Activated CD4-positive, alpha-beta T cell treated with anti-CD3 and anti-CD28 coated beads for 1 hour (primary cell): ENCODE measurements at places on chromosomes 11 and 22.

DNA sequence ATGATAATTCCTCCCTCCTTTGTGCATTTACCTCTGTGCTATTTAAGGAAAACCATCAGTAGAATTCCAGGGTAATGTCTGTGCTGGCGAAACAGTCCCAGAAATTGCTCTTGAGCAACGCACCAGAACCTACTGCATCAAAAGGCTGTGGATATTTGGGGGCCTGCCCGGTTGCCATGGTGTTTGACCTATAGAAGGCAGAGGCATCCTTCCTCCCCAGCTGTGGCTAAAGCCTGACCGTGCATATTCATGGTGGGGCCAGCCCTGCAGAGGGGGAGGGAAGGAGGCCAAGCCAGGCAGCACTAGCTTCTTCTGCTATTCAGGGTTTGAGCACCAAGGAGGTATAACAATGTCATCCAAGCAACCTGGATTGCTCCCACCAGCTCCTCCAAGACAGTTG is 215.0 kb upstream of the E2F8 start:
- no peak for DNase-seq

GRCh38 chr22:26172389-26172990 is 3.2 kb downstream of the SEZ6L start:
- no peak for DNase-seq

GRCh38 chr11:104529213-104529612 is 365.3 kb upstream of the PDGFD start:
- DNase-seq: no peak

DNA sequence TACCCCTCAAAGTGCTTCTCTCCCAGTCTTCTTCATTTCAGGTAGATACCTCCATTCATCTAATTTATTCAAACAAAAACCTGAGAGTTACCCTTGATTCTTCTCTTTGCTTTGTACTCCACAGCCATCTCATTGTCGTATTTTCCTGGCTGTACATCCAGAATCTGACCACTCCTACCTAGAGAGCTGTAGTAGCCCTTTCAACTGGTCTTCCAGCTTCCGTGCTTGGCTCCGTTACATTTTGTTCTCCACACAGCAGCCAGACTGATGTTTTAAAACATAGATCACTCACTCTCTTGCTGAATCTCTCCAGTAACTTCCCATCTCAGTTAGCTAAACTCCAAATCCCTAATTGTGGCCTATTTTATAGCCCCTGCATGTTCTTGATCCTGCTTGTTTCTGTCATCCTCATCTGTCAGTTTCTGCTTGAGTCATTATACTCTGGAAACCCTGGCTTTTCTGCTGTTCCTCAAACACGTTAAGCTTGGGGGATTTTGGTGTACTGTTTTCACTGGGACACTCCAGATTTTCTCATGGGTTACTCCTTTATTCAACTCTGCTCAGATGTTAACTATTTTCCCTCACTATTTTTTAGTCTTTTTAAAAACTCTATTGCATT is 7.4 kb downstream of the SPCS2 start:
- DNase-seq: no peak

DNA sequence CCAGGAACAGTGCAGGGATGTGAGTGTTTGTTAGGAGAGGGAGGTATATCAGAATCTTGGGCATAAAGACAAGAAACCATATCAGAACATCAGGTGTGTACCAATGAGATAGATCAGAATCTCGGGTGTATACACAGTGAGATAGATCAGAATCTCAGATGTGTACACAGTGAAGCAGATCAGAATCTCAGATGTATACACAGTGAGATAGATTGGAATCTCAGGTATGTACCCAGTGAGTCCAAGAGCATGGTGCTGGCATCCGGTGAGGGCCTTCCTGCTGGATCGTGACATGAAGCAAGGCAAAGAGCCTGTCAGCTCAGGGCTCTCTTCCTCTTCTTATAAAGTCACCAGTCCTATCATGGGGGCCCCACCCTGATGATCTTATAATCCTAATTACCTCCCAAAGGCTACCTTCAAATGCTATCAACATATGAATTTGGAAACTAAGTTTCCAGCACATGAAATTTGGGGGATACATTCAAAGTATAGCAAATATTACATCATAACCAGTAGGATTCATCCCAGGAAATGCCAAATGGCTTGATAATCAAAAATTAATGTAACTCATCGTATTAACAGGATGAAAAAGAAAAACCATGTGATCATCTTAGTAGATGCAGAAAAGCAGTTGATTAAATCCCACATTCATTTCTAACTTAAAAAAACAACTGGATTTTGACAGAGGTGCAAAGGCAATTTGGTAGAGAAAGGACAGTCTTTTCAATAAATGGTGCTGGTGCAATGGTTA is 28.6 kb downstream of the PPARA start:
- no peak for DNase-seq

DNA sequence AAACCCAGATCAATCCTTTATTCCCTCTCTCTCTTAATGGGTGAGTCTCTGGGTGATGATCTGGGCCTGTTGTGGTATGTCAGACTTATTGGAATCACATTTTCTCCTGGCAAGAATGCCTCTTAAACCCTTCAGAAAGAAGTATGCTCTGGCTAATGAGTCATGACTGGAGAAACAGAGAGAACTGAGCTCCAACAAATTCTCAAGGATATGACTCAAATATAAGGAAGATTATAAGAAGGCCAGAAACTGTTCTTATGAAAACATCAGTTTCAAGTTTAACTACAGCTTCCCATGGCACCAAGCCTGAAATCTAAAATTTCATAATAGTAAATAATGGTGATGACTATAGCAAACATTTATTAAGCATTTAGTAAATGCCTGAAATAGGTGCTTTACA is 83.9 kb downstream of the OR5AK2 start:
- DNase-seq: no peak

- DNase-seq: no peak
Observed at GRCh38 chr22:39665661-39666431, 95.3 kb downstream of the CACNA1I start.

DNA sequence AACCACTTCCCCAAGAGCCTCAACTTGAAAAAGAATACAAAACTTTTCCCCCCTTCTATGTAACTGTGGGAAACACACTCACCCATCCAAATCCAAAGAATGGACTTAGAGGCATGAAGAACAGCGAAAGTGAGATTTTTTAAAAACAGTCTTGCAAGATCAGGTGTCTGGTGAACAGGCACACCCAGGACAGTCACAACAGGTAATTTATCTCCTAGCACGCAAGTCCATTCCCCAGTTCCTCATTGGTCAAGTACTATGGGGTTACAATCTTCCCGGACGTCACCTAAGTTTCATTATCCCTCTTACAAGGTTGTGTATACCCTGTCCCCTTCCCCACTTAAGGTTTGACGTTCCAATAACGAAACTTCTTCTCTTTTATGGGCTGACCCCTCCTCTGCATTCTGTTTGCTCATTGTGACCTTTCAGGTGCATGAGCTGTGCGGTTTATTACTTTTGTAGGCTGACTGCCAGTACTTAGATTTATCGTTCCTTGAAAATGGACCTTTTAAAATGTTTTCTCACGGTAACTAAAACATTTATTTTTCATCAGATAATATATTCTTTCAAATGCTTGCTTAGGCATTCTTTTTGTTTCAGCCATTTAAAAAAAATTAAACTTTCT is 1401.9 kb downstream of the FAM181B start:
- no peak for DNase-seq

GRCh38 chr11:117045956-117046355 is 52.3 kb downstream of the SIK3 start:
- no peak for DNase-seq

DNA sequence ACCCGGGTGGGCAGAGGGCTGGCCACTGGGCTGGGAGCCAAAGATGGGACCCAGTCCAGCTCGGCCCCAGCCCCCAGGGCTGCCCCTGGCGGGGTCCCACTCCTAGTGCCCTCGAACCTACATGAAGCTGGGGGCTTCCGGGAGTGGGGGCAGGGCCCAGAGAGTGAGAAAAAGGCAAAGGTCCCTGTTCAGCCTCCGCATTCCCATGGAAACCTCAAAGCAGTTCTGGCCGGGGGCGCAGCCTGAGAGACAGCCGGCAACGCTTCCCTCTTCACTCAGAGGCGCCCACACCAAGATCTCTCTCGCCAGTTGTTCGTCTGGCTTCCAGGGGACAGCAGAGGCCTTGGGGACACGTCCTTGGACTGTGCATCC is 22.4 kb upstream of the ARHGAP8 start:
- no peak for DNase-seq
